Adrenal gland (tissue), 19 donors: ENCODE measurements at places on chromosomes 5 and 9. TPM values are rescaled to one million over a fixed set of nuclear protein-coding genes. Genes with fewer than 3 reads are reported as not detected.

Gene FGF18
- 0.20 TPM for total RNA-seq

GRCh38 chr9:137300567-137301080 is 1.4 kb downstream of the NRARP start:
- H3K27me3 ChIP-seq, result peaks cover 26% of the 10 kb centered on the region
- no peaks in the 10 kb centered on the region for H3K36me3 ChIP-seq
- no peak for DNase-seq
- no peak overlapping the region for H3K4me3 ChIP-seq
- H3K4me1 ChIP-seq, result peaks cover 29% of the 10 kb centered on the region
- H3K27ac ChIP-seq, result no peak overlapping the region

DNA sequence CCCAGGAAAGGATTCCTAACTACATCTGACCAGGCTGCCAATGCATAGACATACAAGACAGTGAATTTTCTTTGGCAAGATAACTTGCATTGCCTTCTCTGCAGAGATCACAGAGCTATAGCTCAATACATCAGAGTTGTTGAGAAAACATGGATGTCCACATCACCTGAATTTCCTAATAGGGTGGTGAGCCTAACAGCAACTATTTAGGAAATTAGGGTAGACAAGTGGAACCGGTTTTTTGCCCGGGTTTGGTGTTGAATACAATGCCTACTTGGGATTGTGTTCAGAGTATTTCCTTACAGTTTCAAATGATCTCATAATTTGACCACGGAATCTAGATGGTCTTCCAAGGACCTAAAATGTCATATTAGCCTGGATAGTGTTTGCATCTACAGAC is 262.7 kb downstream of the KIF4B start:
- no peak overlapping the region for H3K4me3 ChIP-seq
- H3K4me1 ChIP-seq, result no peaks in the 10 kb centered on the region
- no peaks in the 10 kb centered on the region for H3K27me3 ChIP-seq
- no peak overlapping the region for H3K27ac ChIP-seq
- H3K36me3 ChIP-seq, result no peaks in the 10 kb centered on the region

- no peak overlapping the region for H3K27ac ChIP-seq
- no peaks in the 10 kb centered on the region for H3K27me3 ChIP-seq
- DNase-seq, result no peak
- no peaks in the 10 kb centered on the region for H3K36me3 ChIP-seq
- no peak overlapping the region for H3K4me3 ChIP-seq
These were observed 211.0 kb downstream of the ADCY2 start for GRCh38 chr5:7606840-7607465.
